Pancreas (tissue), 10 donors: ENCODE measurements at places on chromosomes 2 and 18. TPM values are rescaled to one million over a fixed set of nuclear protein-coding genes. Genes with fewer than 3 reads are reported as not detected.

DNA sequence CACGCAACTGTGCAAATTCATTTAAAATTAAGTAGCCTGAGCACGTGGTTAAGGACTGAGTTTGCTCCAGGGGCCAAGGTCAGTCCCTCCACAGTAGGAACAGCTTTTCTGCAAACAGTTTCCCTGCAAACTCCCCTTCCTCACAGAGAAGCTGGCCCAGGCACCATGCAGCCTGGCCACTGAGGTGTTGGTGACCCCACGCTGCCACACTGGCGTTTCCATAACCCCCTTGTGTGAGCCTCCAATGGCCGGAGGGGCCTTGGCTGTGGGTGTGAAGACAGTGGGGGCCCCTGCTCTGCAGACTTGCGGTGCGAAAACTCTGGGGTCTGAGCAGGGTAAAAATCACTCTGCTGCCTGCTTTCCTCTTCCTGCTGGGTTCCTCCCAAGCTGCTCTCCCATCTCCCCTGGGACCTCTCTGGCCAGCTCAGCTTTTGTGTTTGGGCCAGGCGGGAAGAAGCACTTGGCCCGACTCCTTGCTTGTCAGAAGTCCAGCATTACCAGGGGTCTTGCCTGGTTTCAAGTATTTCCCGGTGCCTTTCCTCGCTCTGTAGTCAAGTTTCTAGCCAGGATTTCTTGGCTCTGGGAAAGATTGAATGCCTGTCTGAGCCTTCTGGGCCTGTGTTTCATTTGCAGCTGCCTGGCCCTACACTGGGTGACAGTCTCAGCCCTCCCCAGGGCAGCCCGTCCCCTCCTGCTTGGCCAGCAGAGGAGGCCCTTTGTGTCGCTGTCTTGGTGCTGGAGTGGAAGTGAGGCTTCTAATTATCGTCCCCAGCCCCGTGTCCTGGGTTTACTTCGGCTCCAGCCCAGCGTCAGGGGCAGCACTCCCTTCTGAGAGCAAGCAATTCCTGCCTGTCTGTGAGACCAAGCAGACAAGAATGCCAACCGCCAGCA lies 131.4 kb upstream of the SLC1A4 start:
- H3K36me3 ChIP-seq, result no peaks in the 10 kb centered on the region
- no peak overlapping the region for H3K4me3 ChIP-seq
- H3K27ac ChIP-seq, result peak overlapping the region; percentile 91
- H3K27me3 ChIP-seq, result no peaks in the 10 kb centered on the region

DNA sequence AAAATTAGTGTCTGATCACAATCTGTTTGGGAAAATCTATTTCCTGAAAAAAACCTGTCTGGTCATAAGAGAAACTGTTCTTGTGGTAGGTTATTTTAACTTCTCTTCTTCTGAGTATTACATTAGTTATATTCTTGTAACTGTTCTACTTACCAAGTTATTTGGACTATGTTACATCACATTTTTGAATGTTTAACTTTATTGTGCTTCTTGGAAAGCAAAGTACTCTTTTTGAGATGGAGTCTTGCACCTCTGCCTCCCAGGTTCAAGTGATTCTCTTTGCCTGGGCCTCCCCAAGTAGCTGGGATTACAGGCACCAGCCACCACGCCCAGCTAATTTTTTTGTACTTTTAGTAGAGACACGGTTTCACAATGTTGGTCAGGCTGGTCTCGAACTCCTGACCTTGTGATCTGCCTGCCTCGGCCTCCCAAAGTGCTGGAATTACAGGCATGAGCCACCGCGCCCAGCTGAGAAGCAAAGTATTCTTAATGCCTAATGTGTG lies 39.4 kb downstream of the AFTPH start:
- no peaks in the 10 kb centered on the region for H3K4me1 ChIP-seq
- no peak overlapping the region for H3K27ac ChIP-seq

DNA sequence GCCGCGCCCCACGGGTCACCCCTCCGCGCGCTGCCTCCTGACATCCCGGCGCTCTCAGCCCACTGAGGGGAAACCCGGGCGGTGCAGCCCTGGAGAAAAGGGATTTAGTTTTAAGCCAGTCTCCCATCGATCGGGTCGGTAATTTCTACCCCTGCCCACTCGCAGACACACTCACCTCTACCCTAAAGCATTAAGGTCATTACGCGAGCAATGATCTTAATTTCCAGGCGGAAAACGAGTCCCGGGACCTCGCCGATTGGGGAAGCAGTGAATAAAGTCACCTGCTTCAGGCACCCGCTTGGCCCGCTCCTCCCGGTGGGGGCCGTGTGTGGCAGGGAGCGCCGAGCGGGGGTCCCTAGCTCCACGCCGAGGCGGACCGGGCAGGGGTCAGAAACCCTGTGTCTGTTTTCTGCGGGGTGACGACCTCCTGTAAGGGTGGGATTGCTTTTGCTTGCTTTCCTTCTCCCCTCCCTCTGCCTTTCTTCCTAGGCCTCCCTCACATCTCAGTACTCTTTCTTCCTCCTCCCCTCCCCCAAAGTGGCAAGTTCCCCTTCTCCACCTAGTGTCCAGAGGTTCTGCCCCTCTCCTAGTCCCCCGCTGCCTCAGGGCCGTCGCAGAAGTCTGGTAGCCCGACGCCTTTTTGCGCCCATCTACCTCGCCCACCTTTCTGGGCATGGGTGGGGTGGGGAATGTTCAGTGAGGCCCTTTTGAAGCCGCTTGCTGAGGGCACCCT lies 142.6 kb downstream of the MEIS1 start:
- H3K4me1 ChIP-seq, result peaks cover 9% of the 10 kb centered on the region
- H3K36me3 ChIP-seq, result no peaks in the 10 kb centered on the region
- peak overlapping the region; percentile 96 for H3K27ac ChIP-seq

DNA sequence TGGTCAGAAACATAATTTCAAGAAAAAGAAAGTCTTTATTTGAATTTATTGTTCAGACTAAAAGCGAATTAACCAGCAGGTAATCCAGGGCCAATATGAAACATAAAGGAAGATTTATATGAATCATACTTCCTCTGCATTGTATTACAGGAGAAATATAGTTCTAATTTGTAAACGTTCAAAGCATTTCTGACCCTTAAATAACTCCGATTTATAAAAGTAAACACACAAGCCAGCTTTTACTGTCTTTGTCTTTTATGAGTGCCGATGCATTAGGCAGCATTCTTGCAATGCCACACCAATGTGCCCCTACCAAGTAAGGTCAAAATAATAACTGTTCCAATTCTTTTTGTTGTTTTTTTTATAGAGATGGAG lies 118.8 kb upstream of the RBBP8 start:
- H3K4me3 ChIP-seq, result no peak overlapping the region
- no peaks in the 10 kb centered on the region for H3K4me1 ChIP-seq
- no peaks in the 10 kb centered on the region for H3K36me3 ChIP-seq
- no peak for DNase-seq
- H3K27me3 ChIP-seq, result no peaks in the 10 kb centered on the region

Gene TCF7L1
- 3.1 TPM for polyA plus RNA-seq

GRCh38 chr18:56995579-56996188 lies 151.2 kb upstream of the BOD1L2 start:
- no peak overlapping the region for H3K4me3 ChIP-seq
- no peaks in the 10 kb centered on the region for H3K4me1 ChIP-seq
- no peak overlapping the region for H3K27ac ChIP-seq
- DNase-seq, result no peak
- H3K27me3 ChIP-seq, result no peaks in the 10 kb centered on the region
- no peaks in the 10 kb centered on the region for H3K36me3 ChIP-seq

GRCh38 chr2:32229635-32230034 lies 35.1 kb downstream of the NLRC4 start:
- H3K4me1 ChIP-seq, result no peaks in the 10 kb centered on the region
- H3K4me3 ChIP-seq, result no peak overlapping the region
- DNase-seq, result no peak
- H3K27me3 ChIP-seq, result no peaks in the 10 kb centered on the region
- H3K27ac ChIP-seq, result no peak overlapping the region
- no peaks in the 10 kb centered on the region for H3K36me3 ChIP-seq

Gene C2orf15
- 1.4 TPM for polyA plus RNA-seq

- no peaks in the 10 kb centered on the region for H3K4me1 ChIP-seq
- no peaks in the 10 kb centered on the region for H3K27me3 ChIP-seq
- no peak overlapping the region for H3K4me3 ChIP-seq
- H3K36me3 ChIP-seq, result no peaks in the 10 kb centered on the region
- H3K27ac ChIP-seq, result no peak overlapping the region
Observed at GRCh38 chr2:201275069-201275468, 14.7 kb downstream of the CASP8 start.

GRCh38 chr2:207143215-207144172 lies 22.3 kb downstream of the KLF7 start:
- no peak overlapping the region for H3K4me3 ChIP-seq
- no peaks in the 10 kb centered on the region for H3K4me1 ChIP-seq
- no peaks in the 10 kb centered on the region for H3K27me3 ChIP-seq
- no peak overlapping the region for H3K27ac ChIP-seq
- H3K36me3 ChIP-seq, result no peaks in the 10 kb centered on the region
